ENCODE measurements at places on chromosomes 13 and 19.
A peak's percentile ranks its signal among the peaks of the same experiment; 100 is the strongest.

- H3K27ac ChIP-seq: no peak overlapping the region
- H3K27me3 ChIP-seq: peaks cover 5% of the 10 kb centered on the region
- no peaks in the 10 kb centered on the region for H3K36me3 ChIP-seq
- H3K4me1 ChIP-seq: no peaks in the 10 kb centered on the region
Measured at GRCh38 chr13:44744880-44745633, 168.9 kb upstream of the TSC22D1 start.

DNA sequence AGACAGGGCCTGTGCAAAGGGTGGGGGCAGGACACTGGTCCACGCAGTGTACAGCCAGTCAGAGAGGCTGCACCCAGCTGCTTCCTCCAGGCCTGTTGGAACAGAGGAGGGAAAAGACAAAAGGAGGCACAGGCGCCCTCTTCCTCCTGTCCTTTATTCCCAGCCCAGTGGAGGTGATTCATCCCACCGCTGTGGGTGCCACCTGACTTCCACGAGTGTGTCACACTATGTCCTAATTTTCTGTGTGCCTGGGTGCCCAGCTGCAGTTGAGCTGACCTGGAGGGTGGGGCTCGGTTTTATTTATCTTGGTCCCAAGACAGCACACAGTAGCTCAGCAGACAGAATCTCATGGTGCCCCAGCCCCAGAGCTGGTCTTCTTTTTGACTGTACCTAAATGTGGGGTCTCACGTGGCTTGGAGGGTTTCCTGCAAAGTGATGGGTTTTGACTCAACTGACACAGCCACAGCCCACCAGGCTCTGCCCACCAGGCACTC, 9.0 kb downstream of the EPS15L1 start:
- H3K4me1 ChIP-seq: peaks cover 18% of the 10 kb centered on the region
- H3K27me3 ChIP-seq: no peaks in the 10 kb centered on the region
- H3K36me3 ChIP-seq: peaks cover 1% of the 10 kb centered on the region
- H3K4me3 ChIP-seq: no peak overlapping the region

DNA sequence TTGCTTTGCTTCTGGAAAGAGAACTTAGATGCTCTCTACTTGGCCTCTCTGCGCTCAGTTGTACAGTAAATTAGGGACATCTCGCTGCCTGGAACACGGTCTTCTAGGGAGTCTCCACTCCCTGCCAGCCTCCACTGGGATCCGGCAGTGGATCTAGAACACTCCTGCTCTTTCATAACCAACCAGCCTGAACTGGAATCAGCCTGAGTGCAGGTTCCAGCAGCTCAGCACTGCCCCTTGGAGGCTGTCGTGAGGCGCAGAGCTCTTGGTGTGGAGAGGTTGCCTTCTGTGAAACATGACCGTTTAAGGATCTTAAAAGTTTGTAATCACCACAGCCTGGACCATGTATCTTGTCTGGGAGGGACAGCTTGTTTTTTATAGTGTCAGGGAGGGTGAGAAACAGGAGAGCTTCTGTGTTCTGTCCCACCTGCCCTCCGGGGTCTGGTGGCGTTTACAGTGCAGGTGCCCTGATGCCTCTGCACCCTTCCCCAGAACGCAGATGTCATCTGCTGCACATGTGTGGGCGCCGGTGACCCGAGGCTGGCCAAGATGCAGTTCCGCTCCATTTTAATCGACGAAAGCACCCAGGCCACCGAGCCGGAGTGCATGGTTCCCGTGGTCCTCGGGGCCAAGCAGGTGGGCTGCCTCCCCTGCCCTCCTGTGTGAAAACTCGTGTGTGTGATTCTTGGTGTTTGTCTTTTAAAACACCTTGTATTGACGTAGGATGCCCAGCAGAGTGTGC, 24.8 kb downstream of the UPF1 start:
- H3K27ac ChIP-seq: no peak overlapping the region
- H3K4me1 ChIP-seq: no peaks in the 10 kb centered on the region
- no peak overlapping the region for H3K4me3 ChIP-seq

GRCh38 chr13:100842136-100842535, 167.5 kb upstream of the TMTC4 start:
- no peaks in the 10 kb centered on the region for H3K36me3 ChIP-seq
- H3K27me3 ChIP-seq: no peaks in the 10 kb centered on the region
- DNase-seq: no peak
- no peak overlapping the region for H3K4me3 ChIP-seq
- H3K27ac ChIP-seq: no peak overlapping the region

DNA sequence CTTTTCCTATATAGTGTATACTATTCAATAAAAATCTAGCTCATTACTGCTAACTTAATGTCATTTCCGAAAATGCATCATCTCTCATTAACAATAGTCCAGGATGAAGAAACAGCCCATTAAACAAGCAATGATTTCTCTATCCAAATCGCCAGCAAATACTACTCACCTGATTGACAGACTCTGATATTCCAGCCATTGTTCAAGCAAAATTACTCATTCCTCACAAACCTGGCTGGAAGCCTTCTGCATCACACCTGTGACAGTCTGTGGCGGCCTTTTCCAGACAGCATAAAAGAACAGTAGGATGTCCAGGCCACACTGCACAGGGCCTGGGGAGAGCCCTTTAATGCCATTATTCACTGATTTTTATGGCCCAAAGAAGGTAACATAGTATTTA, 115.9 kb downstream of the ABCC4 start:
- H3K27ac ChIP-seq: peak overlapping the region; percentile 91
- no peaks in the 10 kb centered on the region for H3K27me3 ChIP-seq
- H3K4me1 ChIP-seq: peaks cover 37% of the 10 kb centered on the region
- H3K36me3 ChIP-seq: peaks cover 21% of the 10 kb centered on the region
- no peak for DNase-seq

DNA sequence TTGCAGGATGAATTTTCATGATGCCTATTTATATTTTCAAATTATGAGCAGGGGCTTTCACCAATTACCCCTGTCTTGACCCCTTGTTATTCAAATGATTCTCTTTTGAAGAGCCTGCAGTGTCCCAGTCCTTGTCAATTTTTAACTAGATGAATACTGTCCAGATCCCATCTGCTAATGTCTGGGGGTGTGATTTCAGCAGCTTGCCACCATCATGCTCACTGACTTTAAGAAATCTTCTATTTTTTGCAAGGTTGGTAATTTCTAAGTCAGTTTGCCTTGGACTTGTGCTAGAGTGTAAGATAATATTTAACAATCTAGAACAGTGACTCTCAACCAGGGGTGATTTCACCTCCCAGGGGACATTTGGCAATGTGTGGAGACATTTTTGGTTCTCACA, 106.0 kb downstream of the CACNA1A start:
- no peak for DNase-seq
- H3K4me1 ChIP-seq: no peaks in the 10 kb centered on the region
- H3K36me3 ChIP-seq: no peaks in the 10 kb centered on the region
- no peak overlapping the region for H3K4me3 ChIP-seq
- H3K27me3 ChIP-seq: peaks cover 6% of the 10 kb centered on the region
- H3K27ac ChIP-seq: no peak overlapping the region

DNA sequence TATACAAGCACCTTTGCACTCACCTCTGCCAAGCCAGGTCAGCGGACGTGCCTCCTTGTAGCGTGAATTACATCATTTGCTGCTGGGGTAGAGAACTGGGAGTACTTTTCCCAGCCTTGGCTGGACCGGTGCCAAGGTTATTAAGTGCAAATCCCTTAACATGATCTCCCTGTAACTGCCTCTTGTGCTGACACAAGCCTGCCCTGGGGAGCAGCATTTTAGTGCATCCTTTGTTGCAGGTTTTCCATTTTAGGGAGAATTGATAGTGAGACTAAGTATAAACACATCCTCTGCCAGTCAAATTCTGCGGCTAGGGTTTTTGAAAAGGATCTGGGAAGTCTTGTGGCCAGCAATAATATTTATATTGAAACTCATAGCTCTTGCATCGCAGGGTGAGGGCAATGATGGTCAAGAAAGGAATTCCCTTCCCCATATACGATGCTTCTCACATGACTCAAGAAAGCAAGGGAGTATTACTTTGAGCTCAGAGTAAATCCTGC, 32.7 kb upstream of the DCLK1 start:
- H3K27ac ChIP-seq: no peak overlapping the region
- H3K27me3 ChIP-seq: no peaks in the 10 kb centered on the region
- no peak for DNase-seq
- H3K36me3 ChIP-seq: no peaks in the 10 kb centered on the region
- no peak overlapping the region for H3K4me3 ChIP-seq

- DNase-seq: no peak
- H3K36me3 ChIP-seq: no peaks in the 10 kb centered on the region
- H3K4me1 ChIP-seq: no peaks in the 10 kb centered on the region
- no peak overlapping the region for H3K4me3 ChIP-seq
Measured at GRCh38 chr19:14814982-14815652, 19.9 kb downstream of the OR7A5 start.

DNA sequence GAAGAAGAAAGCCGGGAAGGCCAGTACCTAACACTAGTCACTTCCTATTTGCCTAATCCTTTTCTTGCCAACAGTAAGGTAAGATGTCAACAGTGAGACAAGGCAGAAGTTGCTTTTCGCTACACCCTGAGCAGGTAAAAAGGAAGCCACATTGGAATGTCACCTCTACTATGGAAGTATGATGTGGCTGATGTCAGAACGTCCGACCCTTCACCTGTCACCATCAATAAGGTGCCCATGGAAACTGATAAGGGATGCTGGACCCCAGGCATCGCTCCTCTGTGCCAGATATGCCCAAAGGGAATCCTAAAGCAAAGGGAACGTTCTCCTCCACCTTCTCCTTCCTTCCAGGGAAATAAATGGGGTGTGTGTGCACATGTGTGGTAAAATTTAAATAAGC, 34.3 kb downstream of the COL4A1 start:
- H3K27ac ChIP-seq: no peak overlapping the region
- no peak for DNase-seq
- H3K4me1 ChIP-seq: no peaks in the 10 kb centered on the region
- no peaks in the 10 kb centered on the region for H3K36me3 ChIP-seq
- no peak overlapping the region for H3K4me3 ChIP-seq
- peaks cover 8% of the 10 kb centered on the region for H3K27me3 ChIP-seq

DNA sequence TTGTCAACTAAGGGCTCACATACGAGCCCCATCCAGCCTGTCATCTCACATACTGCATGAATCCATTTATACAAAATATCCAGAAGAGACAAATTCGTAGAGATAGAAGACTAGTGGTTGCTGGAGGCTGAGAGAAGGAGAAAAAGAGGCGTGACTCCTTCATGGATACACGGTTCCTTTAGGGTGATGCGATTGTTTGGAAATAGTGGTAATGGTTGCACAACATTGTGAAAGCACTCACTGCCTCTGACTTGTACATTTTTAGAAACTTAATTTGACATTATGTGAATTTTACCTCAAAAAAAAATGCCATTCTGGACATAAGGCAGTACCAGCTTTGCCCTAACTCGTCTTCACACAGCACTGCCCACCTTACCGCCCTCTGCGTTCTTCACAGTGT, 27.3 kb downstream of the IGFL1 start:
- H3K36me3 ChIP-seq: no peaks in the 10 kb centered on the region
- peaks cover 91% of the 10 kb centered on the region for H3K27me3 ChIP-seq
- no peak overlapping the region for H3K27ac ChIP-seq

DNA sequence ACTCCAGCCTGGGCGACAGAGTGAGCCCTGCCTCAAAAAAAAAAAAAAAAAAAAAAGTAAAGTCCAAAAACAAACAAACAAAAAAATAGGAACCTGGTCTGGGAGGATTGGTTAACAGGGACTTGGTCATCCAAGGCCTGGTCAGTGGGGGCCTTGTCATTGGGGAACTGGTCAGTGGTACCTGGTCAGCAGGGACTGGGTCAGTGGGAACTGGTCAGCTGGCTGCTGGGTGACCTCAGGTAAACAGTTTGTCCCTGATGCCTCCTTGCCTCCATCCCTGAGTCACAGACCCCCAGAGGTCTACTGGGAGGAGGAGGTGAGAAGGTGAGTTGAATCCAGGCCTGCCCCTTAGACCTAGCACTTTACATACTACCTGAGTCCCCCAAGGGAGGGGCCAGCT, 5.7 kb upstream of the ZNF14 start:
- H3K27ac ChIP-seq: no peak overlapping the region
- DNase-seq: no peak
- H3K4me3 ChIP-seq: no peak overlapping the region
- no peaks in the 10 kb centered on the region for H3K36me3 ChIP-seq
- H3K4me1 ChIP-seq: no peaks in the 10 kb centered on the region
- H3K27me3 ChIP-seq: no peaks in the 10 kb centered on the region

Data from activated naive CD8-positive, alpha-beta T cell treated with anti-CD3 and anti-CD28 coated beads, Interleukin-2, amount 10 ng/mL, durations not matched to agents 7 days and 5 days (primary cell).